Activated T-cell treated with anti-CD3 and anti-CD28 coated beads, Interleukin-2, amount 50 U/mL, for 4 hours (primary cell): ENCODE measurements at places on chromosomes 16 and 17. TPM values are rescaled to one million over a fixed set of nuclear protein-coding genes. Genes with fewer than 3 reads are reported as not detected.

The NPIPA2 gene
- 0.99 TPM for total RNA-seq

The TBC1D3E gene
- not detected for total RNA-seq

The CRISPLD2 gene
- 0.46 TPM for total RNA-seq

The CD300E gene
- not detected for total RNA-seq

The MYO1C gene
- total RNA-seq: 18.3 TPM

The DHRS7C gene
- not detected for total RNA-seq

The TSPOAP1 gene
- total RNA-seq: 49.6 TPM

- no peak for DNase-seq
Measured at GRCh38 chr16:31472709-31473203, 804 bp downstream of the TGFB1I1 start.

GRCh38 chr17:44830359-44831288 lies 537 bp upstream of the GJC1 start:
- no peak for DNase-seq

- DNase-seq: no peak
Measured at GRCh38 chr17:58358408-58359172, 6.6 kb upstream of the SUPT4H1 start.

DNA sequence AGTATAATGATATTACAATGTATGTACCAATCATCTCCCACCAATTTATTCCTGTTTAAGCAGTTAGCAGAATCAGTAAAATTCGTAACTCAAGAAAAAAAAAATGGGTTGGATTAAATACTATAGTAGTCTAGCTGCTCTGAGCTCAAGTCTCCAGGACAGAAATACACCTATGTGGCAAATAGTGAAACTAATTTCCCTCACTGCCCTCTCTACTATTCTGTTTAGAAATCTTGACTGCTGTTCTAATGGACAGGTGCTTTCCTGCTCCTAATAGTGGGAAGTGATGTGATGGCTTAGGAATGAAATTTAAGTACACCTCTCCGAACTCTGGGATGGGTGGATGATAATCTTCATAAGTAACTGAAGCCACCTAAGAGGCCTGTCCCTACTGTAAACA lies 175.7 kb downstream of the KCNJ2 start:
- DNase-seq: no peak

- DNase-seq: no peak
Measured at GRCh38 chr17:73058022-73058421, 34.5 kb downstream of the SLC39A11 start.

GRCh38 chr17:55347341-55347740 lies 74.3 kb downstream of the MMD start:
- DNase-seq: no peak

DNA sequence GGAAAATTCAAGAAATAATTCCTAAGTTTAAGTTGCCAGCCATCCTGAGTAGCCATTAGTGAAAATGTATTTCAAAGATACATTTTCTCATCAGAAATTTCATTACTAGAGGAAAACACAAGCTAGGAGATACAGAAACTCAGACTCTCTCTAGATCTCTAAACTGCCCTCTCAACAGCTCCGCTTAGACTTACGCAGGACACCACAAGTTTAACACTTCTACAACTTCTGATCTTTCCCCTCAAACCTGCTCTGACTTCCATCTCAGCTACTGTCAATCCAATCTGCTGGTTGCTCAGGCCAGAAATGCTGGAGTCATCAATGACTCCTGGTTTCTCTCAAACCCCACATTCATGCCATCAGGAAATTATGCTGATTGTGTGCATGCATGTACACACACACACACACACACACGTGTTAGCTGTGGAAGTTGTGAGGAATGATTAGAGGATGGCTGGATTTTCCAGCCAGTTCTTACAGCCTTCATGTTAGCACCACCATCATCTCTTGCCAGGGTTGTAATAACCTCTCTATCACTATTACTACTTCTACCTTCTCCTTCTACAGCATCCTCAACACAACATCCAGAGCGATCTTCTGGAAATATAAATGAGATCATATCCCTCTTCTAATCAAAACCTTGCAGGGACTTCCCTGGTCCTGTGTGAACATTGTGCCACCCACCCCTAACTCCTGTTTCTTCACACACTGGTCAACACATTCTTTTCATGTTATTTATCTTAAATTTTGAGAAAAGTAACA lies 47.1 kb downstream of the COX10 start:
- DNase-seq: no peak

DNA sequence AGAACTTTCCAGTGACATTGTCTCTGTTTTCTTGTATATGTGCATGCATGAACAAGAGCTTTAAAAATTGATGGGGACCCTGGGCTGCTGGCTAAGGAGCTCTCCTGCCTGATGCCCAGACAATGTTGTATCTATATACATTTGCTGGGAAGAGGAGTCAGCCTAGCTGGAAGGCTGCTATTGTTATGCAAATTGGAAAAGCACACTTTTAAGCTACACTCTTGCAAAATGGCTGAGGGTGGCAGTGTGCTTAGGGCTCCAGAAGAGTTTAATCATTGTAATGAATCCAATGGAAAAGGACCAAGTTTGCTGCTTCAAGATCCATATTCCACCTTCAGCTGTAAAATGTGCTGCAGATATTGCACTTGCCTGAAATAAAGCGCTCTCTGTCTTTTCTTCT lies 171.8 kb downstream of the PRKCA start:
- no peak for DNase-seq

DNA sequence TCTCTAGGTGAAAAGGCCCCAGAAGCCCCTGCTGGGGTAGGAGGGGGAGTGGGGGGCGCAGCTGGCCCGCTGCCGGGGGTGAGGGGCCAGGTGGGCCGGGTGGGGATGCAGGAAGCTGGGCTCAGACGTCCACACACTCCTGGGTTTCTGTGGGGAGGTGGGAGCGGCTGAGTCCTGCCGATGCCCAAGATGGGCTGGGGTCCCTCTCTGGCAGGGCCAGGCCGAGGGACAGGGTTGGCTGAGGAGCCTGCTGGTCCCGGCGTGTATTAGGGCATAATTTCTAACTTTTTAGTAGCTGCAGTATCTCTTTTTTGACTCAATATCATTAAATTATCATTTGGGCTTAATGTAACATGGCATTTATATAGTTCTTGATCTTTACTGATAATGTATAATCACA lies 121.4 kb upstream of the CORO6 start:
- no peak for DNase-seq
